Kidney (tissue), 22 donors: ENCODE measurements at places on chromosomes 11 and 22. TPM values are rescaled to one million over a fixed set of nuclear protein-coding genes. Genes with fewer than 3 reads are reported as not detected.

HTR3B gene
- not detected for polyA plus RNA-seq

MMP11 gene
- polyA plus RNA-seq = 2.7 TPM

DAGLA gene
- polyA plus RNA-seq = 1.4 TPM

TTLL12 gene
- 11.5 TPM for polyA plus RNA-seq

CHST1 gene
- 2.9 TPM for polyA plus RNA-seq

FAM181B gene
- polyA plus RNA-seq = 0.97 TPM
